Stimulated activated CD8-positive, alpha-beta memory T cell treated with anti-CD3 and anti-CD28 coated beads, Interleukin-4, amount 100 ng/mL, for 4 hours (primary cell): ENCODE measurements at places on chromosomes 5 and 9.

- DNase-seq = no peak
Measured at GRCh38 chr5:163574472-163575440, 69.3 kb downstream of the MAT2B start.

DNA sequence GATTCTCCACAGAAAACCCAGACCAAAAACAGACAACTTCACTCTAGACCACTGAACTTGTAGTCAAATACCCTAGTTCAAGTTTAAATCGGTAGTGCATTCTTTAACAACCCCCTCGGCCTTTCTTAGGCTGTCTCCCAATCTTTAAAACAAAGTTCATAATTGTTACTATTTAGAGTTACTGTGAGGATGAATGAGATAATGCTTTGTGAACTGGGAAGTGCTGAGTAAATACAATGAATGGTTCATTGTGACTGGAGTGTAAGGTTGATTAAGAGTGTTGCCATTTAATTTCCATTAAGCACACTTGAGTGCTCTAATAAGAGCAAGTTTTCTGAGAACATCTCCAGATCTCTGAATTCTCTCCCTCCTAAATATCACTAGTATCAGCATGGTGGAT, 228.8 kb upstream of the PIK3R1 start:
- no peak for DNase-seq

- no peak for DNase-seq
Measured at GRCh38 chr5:633501-633955, 21.4 kb downstream of the CEP72 start.

GRCh38 chr9:113537229-113537810, 73.8 kb downstream of the RGS3 start:
- DNase-seq = no peak

- DNase-seq = no peak
Measured at GRCh38 chr9:136854113-136854841, 2.1 kb downstream of the MAMDC4 start.

DNA sequence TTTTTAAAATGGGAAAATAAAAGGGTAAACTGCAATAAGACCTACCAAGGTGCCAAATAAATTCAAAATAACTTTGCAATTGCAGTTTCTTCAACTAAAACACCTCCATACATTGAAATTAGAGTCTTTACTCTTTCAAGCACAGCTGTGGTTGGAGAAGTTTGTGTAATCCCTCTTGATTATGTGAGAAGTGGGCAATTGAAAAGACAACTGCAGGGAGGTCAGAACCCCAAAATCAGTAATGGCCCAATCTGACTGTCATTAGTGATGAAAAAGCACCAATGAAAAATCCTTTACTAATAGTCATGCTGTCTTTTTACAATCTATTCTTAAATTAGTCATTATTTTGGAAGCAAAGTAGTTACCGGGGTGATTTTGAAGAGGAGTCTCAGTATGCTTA, 116.7 kb upstream of the RGMB start:
- no peak for DNase-seq

- no peak for DNase-seq
Measured at GRCh38 chr5:121296356-121296755, 555.3 kb upstream of the FTMT start.

GRCh38 chr5:135433681-135434426, 13.3 kb downstream of the DCANP1 start:
- no peak for DNase-seq

GRCh38 chr5:59673438-59674058, 220.0 kb downstream of the PDE4D start:
- DNase-seq = no peak

GRCh38 chr5:176994460-176995121, 12.0 kb downstream of the UIMC1 start:
- no peak for DNase-seq

GRCh38 chr5:74239261-74239660, 401.3 kb downstream of the ENC1 start:
- no peak for DNase-seq

DNA sequence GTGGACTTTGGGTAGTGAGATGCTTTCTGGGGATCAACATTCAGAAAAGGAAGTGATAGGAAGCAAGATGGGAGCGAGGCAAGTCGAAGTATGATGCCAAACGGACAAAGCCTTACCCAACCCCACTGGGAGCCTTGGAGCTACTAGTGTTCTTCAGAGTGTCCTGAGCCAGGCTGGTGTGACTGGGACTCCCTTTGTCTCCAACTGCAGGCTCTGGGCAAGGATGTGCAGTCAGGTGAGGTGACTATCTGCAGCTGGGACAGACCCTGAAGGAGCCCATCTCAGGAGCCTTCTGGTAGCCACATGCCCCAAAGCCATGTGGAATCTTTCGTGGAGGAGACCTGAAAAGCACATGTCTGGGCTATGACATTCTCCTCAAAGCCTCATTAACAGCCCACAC, 360.6 kb downstream of the MTRR start:
- no peak for DNase-seq

- DNase-seq = no peak
Measured at GRCh38 chr5:150058480-150059126, 27.8 kb downstream of the CSF1R start.

DNA sequence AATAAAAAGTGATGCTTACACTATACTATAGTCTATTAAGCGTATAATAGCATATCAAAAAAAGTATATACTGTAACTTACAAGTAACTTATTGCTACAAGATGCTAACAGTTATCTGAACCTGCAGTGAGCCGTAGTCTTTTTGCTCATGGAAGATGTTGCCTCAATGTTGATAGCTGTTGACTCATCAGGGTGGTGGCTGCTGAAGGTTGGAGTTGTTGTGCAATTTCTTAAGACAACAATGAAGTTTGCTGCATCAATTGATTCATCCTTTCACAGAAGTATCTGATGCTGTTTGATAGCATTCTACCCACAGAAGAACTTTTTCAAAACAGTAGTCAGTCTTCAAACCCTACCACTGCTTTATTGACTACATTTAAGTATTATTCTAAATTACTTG, 7.8 kb upstream of the C9orf40 start:
- no peak for DNase-seq

GRCh38 chr5:53219610-53220009, 110.1 kb upstream of the MOCS2 start:
- DNase-seq = no peak

DNA sequence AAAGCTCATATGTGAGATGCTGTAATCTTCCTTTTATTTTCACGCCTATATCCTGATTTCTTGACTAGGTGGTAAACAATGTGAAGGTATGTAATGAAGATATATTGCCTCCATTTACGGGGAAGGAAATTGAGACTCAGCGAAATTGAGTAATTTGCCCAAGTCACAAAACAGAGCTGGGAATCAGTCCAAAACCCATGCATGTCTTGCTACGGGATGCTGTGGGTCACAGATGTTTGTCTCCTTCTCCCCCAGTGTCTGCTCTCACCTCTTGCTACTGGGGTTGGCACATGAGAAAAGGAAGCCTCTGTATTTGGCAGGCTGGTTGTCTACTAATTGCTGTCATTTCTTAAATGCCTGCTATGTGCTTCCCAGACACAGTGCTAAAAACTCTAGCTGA, 53.7 kb upstream of the TEX48 start:
- no peak for DNase-seq

DNA sequence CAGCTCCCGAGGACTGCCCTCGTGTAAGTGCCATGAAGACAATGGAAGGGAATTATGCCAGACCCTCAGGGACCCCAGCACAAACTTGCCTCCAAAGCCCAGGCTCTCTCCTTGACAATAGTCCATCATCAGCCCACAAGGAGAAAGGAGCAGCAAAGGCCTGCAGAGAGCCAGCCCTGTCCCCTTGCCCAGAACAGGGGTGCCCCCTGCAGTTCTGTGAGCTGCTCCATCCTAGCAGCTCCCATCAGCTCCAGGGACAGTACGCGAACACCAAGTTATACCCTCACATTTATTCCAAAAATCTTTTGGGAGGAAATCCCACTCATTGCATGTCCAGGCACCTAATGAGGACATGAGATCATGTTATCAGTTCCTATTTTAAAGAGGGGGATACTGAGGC, 11.1 kb downstream of the BARX1 start:
- DNase-seq = no peak
